Femur (tissue), 1 donor: ENCODE measurements at places on chromosomes 3 and 15.

- no peak for DNase-seq
These were observed 217.6 kb downstream of the KBTBD8 start for GRCh38 chr3:67215690-67216089.

GRCh38 chr3:188205992-188206416 is 52.0 kb downstream of the LPP start:
- no peak for DNase-seq

- DNase-seq, result no peak
These were observed 41.7 kb downstream of the CADPS start for GRCh38 chr3:62833538-62833937.

DNA sequence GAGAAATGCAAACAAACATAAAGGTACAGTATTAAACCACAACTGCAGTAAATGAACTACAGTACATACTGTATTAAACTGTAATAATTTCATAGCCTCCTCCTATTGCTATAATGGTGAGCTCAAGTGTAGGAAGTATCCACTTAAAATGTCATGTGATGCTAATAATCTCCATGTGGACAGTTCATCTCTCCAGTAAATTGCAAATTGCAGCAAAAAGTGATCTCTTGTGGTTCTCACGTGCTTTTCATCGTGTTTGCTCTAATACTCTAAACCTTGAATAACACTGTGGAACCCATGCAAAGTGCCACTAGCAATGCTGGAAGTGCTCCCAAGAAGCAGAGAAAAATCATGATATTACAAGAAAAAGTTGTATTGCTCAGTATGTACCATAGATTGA is 9.2 kb upstream of the FNDC3B start:
- no peak for DNase-seq

DNA sequence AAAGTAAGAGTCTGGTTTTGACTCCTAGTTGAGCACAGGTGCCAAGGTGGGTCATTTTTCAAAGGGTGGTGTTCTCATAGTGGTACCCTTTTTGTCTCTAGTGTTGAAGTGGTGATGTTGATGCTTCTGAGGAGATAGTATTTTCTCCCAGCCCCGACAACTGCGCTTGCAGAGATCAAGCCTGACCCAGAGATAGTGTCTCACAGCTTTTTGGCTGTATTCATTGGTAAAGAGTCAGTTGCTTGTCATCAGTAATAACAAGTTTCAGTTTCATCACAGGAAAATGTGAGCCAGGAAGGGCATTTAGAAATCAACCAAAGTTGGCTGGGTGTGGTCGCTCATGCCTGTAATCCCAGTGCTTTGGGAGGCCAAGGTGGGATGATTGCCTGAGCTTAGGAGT is 139.3 kb downstream of the NFKBIZ start:
- no peak for DNase-seq

- no peak for DNase-seq
These were observed 799.1 kb upstream of the NECTIN3 start for GRCh38 chr3:110272525-110272924.

DNA sequence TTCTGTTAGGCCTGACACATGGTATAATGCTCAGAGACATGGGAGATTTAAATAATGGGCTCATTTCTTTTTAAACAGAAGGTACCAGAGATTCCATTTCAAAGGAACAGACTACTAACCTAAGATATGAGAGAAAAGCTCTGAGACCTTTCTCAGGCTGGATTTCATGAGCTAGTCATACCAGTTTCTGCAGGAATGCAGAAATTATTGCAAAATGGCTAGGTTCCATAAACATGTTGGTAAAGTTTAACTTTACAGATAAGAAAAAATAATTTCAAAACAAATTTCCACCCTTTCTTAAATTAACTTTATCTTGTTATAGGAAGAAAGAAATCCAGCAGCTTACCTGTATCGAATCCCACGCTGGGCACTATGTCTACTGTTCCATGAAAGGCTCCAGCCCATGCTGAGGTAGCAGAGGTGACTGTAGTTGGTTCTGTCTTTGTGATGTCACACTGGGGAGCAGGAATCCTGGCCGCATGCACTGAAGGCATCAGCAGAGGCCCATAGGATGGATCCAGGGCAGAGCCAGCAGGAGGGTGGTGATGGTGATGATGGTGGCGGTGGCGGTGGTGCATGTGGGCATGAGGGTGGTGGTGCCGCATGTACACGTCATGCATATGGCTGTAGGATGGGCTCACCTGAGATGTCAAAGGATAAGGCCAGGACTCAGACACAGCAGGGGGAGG is 22.6 kb downstream of the VGLL3 start:
- no peak for DNase-seq

GRCh38 chr3:133862161-133862560 is 33.5 kb downstream of the RAB6B start:
- no peak for DNase-seq

- no peak for DNase-seq
These were observed 8.8 kb downstream of the TBC1D23 start for GRCh38 chr3:100269410-100270214.

- DNase-seq, result no peak
These were observed 62.9 kb upstream of the PRR23C start for GRCh38 chr3:139107424-139108252.

DNA sequence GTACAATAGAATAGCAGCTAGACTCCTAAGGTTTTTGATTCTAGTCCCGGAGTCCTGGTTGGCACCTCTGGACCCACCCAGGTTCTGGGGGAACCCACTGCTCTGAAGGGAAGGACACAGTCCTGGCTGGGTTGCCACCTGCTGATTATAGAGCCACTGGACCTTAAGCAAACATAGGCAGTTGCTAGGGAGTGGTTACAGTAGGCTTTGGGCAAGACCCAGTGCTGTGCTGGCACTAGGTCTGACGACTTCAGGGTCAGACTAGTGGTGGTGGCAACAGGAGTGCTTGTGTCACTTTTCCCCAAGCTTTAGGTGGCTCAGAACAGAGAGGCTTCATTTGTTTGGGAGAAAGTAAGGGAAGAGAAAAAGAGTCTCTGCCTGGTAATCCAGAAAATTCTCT is 109.8 kb upstream of the C3orf80 start:
- DNase-seq, result no peak

- no peak for DNase-seq
These were observed 176.4 kb downstream of the NFKBIZ start for GRCh38 chr3:102025606-102026270.

GRCh38 chr3:194792368-194792767 is 106.7 kb downstream of the FAM43A start:
- DNase-seq, result no peak

- no peak for DNase-seq
These were observed 2.4 kb downstream of the SLC25A38 start for GRCh38 chr3:39385456-39386090.

GRCh38 chr3:53195602-53196574 is 34.9 kb downstream of the PRKCD start:
- DNase-seq, result peak; percentile 62

DNA sequence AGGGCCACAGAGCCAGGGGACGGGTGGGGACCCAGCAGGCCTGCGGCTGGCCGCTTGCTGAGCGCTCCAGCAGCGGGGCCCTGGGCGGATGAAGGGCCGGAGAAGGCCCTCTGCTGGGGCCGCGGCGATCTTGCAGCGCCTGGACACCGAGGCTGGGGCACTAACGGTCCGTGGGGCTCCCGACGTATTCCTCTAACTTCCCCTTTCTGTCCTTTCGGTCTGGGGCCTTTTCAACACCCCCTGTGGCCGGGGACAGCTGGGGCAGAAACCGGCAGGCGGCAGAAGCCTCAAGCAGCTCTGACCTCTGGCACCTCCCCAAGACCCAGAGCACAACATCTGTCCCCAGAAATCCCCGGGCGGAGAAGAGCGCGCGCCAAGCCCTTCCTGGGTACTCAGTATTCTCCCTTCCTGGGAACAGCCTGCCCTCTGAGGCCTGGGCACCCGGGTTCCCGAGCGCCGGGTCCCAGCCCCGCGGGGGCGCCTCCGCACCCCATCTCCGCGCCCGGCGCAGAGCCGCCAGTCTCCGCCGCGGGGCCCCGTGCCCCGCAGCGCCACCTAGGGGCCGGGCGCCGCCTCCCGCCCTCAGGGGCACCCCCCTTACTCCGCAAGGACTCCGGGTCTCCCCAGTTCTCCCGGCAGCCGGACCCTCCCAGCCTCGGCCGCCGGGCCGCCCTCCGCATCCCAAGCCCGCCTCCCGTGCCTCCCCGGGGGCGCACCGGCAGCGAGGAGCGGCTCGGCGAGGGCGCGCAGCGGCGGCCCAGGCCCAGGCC is 582 bp upstream of the SLCO3A1 start:
- peak; percentile 79 for DNase-seq

- DNase-seq, result peak; percentile 13
These were observed 8.4 kb upstream of the EHD4 start for GRCh38 chr15:41980654-41981323.

GRCh38 chr3:51401735-51402134 is 10.7 kb downstream of the RBM15B start:
- DNase-seq, result no peak

- DNase-seq, result no peak
These were observed 71.9 kb upstream of the SLC6A6 start for GRCh38 chr3:14330508-14330907.

GRCh38 chr15:74295800-74296199 is 59.7 kb downstream of the CCDC33 start:
- no peak for DNase-seq

DNA sequence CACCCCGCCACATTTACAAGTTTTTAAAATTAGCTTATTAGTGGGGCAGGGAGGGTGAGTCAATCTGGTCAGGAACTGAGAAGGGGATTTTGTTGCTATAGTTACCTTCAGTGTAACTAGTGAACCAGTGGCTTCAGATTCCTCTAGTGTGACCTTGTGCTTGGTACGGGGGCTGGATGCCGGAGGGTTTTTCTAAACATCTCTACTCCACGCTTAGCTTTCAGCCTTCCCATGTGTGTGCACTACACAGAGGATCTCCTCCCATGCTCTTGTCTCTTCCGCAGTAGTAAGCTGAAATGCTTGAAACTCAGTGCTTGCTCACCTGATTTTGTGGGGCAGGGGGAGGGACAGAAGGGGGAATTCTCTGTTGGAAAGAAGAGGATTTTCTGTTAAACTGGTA is 67.9 kb upstream of the AKAP13 start:
- DNase-seq, result no peak

- no peak for DNase-seq
These were observed 92.2 kb upstream of the ALCAM start for GRCh38 chr3:105274536-105274935.

DNA sequence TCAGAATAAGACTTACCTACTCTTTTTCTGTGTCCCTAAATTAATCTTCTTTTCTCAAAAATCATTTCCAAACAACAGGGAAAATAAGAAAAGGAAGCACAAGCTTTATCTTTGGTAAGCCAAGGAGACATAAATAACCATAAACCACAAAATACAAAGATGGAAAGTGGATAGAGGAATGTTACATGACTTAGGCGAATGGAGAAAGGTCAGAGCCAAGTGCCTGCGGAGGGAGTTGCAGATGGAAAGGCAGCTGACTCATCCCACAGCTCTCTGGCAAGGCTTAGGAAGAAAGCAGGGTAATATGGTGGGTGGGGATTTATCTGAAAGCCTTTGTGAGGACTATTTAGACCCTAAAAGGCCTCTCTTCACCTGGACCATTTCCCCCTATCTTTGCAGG is 72.8 kb downstream of the GALK2 start:
- DNase-seq, result no peak

GRCh38 chr3:48898383-48899234 is at the start of gene SLC25A20:
TSS of gene SLC25A20 (minus strand) at chr3:48898882. CDS start at chr3:48898794, 88 bp downstream.
- DNase-seq, result peak; percentile 92

GRCh38 chr15:61116825-61117224 is 112.3 kb downstream of the RORA start:
- no peak for DNase-seq

GRCh38 chr3:48694610-48695392 is 9.1 kb upstream of the NCKIPSD start:
- no peak for DNase-seq

GRCh38 chr15:67190326-67190725 is 64.1 kb downstream of the AAGAB start:
- peak; percentile 18 for DNase-seq

GRCh38 chr3:173241727-173242126 is 100.7 kb upstream of the SPATA16 start:
- no peak for DNase-seq

DNA sequence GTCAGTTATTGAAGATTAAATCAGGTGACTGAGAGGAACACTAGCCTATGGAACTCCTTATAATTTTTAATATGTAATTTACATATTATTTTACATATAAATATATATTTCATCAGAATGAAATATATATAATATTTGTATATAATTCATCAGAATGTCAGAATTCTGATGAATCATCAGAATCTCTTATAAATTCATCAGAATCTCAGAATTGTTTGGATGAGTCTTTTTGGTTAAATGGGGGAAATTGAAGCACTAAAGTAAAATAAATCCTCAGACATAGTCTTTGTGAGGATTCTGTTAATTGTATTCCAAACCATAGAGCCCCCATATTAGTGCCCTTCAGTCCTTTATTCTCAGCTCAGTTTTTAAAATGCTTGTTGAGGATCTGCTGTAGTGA is 15.4 kb downstream of the TCF12 start:
- DNase-seq, result no peak

DNA sequence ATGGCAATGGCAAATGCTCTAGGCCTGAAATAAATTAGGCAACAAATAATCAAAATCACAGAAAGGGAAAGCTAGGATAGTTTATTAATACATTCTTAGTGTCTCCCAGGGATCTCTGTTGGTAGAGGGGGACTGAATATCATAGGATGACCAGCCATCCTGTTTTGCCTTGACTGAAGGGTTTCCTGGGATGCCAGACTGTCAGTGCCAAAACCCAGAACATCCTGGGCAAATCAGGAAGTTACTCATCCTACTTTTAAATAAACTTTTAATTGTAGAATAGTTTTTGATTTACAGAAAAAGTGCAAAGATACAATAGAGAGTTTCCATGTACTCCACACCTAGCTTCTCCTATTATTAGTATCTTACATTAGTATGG is 21.8 kb upstream of the SIAH2 start:
- DNase-seq, result no peak

DNA sequence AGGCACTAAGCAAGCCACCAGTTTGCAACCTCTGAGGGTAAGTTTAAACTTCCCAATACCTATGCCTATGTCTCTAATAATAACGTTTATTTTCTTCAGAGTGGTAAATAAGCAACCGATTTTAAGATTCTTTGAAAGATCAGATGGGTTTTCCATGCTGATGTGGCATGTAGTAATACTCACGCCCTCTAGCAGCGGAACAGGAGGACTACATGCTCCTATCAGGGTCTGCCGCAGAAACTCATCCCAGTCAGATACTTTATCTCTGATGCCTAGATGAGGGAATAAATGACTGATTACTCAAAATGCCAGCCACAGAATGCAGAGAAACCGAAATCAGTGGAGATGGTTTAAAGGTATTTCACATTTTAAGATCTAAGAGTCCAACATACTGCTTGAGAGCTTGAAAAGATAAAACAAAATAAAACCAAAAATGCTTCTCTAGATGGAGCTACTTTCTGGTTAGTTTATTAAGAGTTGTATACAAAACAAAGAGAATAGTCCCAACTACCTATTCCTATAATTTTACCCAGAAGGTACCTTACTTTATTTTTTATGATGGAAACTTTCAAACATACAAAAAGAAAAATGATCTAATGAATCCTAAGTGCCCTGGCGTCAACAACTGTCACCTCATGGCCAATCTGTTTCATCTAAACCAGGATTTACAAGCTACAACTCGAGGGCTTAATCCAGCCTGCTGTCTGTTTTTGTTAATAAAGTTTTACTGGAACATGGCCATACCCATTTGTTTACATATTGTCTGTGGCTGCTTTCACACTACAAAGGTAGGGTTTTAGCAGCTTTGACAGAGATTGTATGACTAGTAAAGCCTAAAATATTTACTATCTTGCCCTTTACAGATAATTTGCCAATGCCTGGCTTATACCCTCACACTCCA is 37.5 kb upstream of the STIMATE start:
- peak; percentile 32 for DNase-seq

GRCh38 chr3:17401912-17402311 is 340.5 kb downstream of the TBC1D5 start:
- DNase-seq, result no peak
